ENCODE measurements at places on chromosomes 2 and 18. TPM values are rescaled to one million over a fixed set of nuclear protein-coding genes. Genes with fewer than 3 reads are reported as not detected.

CXCR4 gene
- total RNA-seq = 360 TPM

IL1R1 gene
- total RNA-seq = 68.1 TPM

NFE2L2 gene
- total RNA-seq = 39.3 TPM

MC2R gene
- total RNA-seq = not detected

SPDYA gene
- 2.1 TPM for total RNA-seq

GREB1L gene
- total RNA-seq = not detected

SP110 gene
- total RNA-seq = 53.1 TPM

DQX1 gene
- 0.76 TPM for total RNA-seq
